ENCODE measurements at places on chromosomes 2 and 18.
A peak's percentile ranks its signal among the peaks of the same experiment; 100 is the strongest.

DNA sequence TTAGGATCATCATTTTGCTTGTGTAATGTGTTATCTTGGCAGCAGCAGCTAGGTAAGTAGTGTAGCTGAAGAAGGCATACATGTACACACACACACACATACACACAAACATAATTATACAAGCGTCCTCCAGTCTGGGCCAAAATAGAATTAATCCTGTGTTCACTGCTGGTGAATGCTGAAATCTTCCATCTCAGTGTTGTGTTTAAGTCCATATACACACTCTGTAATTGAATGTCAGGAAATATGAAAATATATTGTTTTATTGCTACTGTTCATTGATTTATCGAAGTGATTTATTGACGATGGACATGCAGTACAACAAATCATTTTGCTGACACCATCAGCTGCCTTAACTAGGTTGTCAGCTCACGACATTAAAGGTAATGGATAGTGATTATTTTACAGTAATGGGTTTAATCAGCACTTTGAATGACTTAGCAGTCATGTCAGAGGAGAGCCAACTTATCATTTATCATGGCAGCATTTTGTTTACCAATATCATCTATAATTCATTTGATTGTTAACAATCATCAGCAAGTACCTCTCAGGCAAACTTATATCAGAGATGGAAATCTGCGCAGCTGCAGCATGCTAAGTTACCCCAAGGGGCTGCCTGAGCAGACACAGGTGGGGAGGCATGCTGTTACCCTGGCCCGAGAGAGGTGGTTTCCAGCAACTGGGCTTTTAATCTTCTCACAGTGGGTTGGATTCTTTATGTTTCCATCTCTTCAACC lies 83.7 kb upstream of the FSHR start:
- no peak for DNase-seq

GRCh38 chr18:49585781-49586663 lies 24.2 kb downstream of the LIPG start:
- DNase-seq: no peak

GRCh38 chr18:54973046-54973445 lies 13.8 kb upstream of the CCDC68 start:
- no peak for DNase-seq

DNA sequence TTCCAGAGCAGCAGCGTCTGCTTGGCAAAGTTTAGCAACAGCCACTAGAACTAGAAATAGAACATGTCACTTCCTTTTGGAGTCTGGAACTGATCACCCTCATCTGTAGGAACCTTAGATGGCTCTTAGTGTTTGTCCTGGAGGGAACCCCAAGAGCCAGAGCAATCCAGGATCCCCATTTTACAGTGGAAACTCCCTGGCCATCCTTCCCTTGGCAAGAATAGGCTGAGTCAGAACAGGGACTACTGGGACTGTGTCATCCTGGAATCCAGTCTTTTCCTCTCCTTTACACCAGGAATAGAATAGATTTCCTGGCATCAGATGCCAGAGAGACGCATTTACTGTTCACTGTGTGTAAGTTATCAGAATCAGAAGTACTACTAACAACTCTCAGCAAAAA lies 33.2 kb upstream of the GRHL1 start:
- no peak for DNase-seq

- peak; percentile 9 for DNase-seq
Measured at GRCh38 chr2:8004250-8004681, 677.6 kb upstream of the ID2 start.

- no peak for DNase-seq
Measured at GRCh38 chr2:29620890-29621289, 300.5 kb downstream of the ALK start.

- no peak for DNase-seq
Measured at GRCh38 chr2:23656597-23656973, 270.3 kb downstream of the ATAD2B start.

DNA sequence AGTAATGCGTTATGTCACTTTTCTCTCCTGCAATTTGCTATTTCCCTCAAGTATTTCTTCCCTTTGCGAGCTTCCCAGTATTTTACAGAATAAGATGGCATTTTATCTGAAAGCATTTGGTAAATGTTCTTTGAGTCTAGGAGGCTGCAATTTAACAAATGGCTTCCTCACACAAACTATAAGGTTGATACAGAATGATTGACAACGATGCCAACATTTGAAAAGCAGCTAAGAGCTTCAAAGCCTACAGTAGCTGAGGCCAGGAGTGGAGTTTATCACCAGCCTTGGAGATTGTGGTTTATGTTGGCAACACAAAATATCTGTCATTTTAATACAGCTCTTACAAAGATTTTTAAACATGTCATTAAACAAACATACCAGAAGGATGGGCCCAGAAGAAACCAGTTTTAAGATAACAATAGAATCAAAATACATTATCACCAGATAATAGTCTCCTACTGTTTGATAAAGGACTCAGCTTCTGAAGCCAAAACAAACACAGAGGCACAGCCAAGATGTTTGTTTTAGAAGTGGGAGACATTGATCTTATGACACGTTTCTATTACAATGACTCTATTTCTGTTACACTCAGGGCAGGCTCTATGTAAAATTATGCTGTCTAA lies 711.4 kb upstream of the ACVR2A start:
- no peak for DNase-seq

DNA sequence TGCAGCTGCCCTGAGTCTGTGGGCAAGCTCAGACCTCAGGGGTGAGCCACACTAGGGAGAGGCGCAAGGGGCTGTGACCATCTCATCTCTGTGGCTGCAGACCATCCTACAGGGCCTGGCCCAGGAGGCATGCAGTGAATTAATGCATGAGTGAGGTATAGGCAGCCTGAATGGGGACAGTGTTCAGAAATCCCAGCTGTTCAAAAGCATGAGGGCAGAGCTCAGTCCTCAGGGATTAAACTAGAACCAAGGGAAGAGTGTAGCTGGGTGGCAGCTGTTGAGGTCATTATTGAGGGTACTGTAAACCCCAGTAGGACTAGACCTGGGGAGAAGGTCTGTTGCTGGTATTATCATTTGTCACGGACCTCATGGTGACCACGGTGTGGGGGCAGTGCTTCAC lies 17.0 kb downstream of the TMEM177 start:
- no peak for DNase-seq

- no peak for DNase-seq
Measured at GRCh38 chr2:192157776-192158175, 37.0 kb downstream of the TMEFF2 start.

DNA sequence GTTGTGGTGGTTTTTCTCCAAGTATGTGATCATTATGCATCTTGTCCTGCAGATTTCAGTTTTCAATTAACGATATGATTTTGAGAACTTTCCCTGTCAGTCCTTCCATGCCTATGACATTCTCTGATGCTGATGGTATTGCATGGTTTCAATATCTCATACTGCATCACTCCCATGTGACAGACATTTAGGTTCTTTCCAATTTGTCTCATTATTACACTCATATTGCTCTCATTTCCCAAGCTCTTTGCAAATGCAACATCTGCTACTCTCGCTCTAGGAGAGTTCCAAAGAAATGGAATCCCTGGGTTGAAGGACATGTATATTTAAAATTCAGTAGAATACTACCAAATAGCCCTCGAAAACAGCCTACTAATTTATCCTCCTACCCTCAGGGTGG lies 125.5 kb downstream of the MARCHF4 start:
- DNase-seq: no peak

DNA sequence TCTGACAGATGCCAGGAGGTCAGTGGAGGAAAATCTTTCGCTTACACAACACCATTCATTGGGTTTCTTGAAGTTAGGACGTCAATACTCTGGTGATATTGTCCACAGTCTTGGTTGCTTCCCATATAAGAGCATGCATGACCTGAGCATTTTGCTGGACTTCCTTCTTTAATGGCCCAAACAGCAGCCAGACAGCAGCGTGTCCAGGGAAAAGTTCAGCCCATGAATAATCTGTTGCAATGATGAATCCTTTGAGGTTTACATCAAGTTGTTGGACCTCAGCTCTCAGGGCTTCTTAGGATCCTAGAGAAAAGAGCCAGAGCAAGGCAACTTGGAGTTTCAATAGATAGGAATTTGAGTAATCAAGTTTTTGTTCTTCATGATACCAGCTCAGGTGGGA lies 155.6 kb upstream of the MGAT5 start:
- DNase-seq: no peak

DNA sequence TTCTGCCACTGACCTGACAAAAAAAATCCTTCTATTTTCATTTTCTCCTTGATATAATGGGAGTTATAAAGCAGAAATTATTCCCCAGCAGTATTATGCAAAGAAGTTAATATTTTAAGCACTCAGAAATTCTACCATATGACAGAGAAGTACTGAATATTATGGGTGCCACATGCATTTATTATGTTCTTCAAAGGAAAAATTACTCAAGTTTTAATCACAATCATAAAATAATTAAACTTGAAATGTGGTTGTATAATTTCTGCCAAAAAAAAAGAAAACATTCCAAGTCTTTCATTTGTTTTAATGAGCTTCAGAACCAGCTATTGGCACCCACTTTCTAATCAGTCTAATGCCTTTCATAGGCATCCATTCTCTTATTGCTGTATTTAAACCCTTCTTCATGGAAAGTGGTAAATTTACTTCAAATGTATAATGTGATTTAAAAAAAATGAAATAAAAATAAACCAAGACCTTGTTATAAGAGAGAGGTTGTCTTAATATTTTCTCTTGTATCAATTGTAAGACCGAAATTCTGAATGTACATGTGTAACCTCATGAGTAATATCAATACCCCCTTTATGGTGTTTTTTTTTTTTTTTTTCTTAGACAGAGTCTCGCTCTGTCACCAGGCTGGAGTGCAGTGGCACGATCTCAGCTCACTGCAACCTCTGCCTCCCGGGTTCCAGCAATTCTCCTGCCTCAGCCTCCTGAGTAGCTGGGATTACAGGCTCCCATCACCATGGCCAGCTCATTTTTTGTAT lies 302.3 kb downstream of the IRS1 start:
- no peak for DNase-seq

DNA sequence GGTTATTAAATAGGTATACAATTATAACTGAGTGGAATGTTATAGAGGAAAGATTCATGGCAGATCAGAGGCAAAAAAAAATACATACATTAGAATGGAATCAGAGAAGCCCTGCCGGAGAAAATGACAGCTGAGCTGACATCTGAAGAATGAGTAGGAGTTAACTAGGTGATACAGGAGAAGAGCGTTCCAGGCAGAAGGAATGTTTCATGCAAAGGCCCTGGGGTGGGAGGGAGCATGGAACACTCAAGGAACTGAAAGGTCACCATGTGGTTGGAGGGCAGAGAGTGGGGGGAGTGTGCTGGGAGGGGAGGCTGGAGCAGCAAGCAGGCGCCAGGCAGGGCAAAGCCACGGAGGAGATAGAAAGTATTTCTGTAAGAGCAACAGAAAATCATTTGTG lies 31.6 kb upstream of the CDK5R2 start:
- DNase-seq: no peak

- DNase-seq: no peak
Measured at GRCh38 chr2:15893689-15894480, 46.5 kb upstream of the MYCN start.

GRCh38 chr2:221529943-221530652 lies 42.0 kb downstream of the EPHA4 start:
- peak; percentile 22 for DNase-seq

GRCh38 chr2:221444106-221444505 lies 128.0 kb downstream of the EPHA4 start:
- DNase-seq: no peak

- DNase-seq: no peak
Measured at GRCh38 chr2:241641631-241642030, 4.1 kb downstream of the ATG4B start.

DNA sequence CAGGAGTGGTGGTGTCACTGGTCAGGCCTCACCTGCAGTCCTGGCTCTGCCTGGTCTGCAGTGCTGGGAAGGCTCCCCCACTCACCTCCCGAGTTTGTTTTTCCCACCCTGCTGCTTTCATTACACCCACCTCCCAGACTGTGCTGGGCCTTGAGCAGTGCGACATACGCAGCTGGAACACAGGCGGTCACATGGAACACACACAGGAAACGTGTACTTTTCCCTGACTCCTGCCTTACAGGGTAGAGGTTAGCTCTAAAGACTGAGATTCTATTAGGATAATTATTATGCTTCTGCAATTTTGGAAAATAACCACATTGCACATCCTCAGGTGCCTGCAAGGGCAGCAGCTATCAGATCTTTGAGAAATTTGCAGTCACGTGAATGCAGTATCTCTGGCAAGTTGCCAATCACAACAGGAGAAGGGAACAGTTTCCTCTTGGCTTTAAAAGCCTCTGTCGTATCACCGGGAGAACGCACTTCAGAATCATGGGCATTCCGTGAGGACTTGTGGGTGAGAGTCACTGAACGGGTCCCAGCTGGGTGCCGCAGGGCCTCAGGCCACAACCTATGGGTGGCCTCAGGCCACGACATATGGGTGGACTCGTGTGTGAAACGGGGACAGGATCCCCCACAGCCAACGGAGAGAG lies 136.5 kb downstream of the ZNF236 start:
- DNase-seq: no peak

GRCh38 chr2:51368250-51368649 lies 336.3 kb upstream of the NRXN1 start:
- no peak for DNase-seq

- no peak for DNase-seq
Measured at GRCh38 chr18:70720607-70721006, 431.8 kb downstream of the SOCS6 start.

GRCh38 chr2:150413366-150413765 lies 74.1 kb downstream of the RND3 start:
- no peak for DNase-seq

DNA sequence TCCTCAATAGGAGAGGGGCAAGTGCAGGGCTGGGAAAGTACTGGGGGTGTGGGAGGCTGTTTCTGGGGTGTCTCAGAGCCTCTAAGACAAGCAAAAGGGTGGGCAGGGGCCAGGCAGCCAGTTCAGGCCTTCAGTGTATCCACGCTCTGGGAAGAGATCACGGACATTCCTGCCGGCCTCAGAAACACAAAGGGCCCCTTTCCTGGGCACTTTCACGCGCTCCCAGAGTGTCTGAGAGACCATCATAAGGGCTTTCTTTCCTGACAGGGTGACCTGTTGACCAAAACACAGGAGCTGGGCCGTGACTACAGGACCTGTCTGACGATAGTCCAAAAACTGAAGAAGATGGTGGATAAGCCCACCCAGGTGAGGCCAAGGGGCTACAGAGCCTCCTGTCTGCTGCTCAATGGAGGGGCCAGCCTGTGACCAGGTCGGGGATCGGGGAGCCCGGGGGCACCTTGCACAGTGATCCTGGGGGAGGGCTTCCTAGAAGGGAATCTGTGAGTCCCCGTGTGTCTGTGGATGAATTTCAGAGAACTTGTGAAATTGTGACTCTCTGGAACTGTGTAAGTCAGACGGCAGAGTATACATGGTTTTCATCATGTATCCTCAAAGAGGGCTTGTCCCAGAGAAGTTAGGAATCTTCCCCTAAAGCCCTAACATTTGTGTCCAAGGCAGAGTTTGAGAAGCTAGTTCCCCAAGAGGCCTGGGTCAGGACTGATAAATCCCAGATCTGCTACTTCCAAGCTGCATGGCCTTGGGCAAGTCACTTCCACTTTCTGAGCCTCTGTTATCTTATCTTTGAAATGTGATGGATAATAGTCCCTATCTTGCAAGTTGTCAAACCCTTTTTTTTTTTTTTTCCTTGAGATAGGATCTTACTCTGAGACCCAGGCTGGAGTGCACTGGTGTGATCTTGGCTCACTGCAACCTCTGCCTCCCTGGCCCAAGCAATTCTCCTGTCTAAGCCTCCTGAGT lies 1.8 kb downstream of the GNLY start:
- DNase-seq: no peak

- DNase-seq: no peak
Measured at GRCh38 chr18:68991286-68991685, 193.4 kb downstream of the CCDC102B start.
